ENCODE measurements at places on chromosomes 13 and 19.
A peak's percentile ranks its signal among the peaks of the same experiment; 100 is the strongest.

DNA sequence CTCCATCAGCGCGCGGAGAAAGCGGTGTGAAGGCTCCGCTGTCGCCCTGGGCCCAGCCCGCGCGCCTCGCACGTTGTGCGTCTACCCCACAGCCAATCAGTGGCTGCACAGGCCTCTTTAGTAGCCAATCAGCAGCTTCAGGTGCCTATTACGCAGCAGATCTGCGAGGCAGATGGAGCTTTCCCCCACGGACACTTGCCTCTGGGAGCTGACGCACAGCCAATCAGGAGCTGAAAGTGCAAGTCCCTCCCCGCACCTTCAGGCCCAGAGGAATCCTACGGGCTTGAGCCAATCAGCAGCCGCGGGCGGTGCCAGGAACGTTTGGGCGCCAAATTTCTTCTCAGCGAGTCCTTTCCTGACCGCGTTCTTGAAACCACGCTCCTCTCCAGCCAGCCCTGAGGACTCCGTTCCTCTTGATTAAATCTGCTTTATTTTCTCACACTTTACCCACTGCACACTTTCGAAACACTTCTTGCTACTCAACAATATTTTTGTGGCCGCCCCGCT lies 39.9 kb downstream of the SIGLEC7 start:
- no peak for DNase-seq

GRCh38 chr19:1871630-1872029 lies 8.3 kb upstream of the KLF16 start:
- no peak for DNase-seq

- no peak for DNase-seq
These were observed 267.6 kb downstream of the PCDH17 start for GRCh38 chr13:57899096-57899495.

GRCh38 chr19:16330368-16330801 lies 5.8 kb downstream of the KLF2 start:
- peak; percentile 89 for DNase-seq

All from activated T-helper 1 cell treated with anti-CD3 and anti-CD28 coated beads, Interleukin-12 subunit alpha, Interleukin-12 subunit beta, Interleukin-2, Interleukin-4 antibody, amounts not matched to agents 30 ng/mL and 10 ng/mL and 1 ng/mL, durations not matched to agents 14 hours and 24 hours and 36 hours (primary cell).